ENCODE measurements at places on chromosomes 5 and 9. TPM values are rescaled to one million over a fixed set of nuclear protein-coding genes. Genes with fewer than 3 reads are reported as not detected.

GRCh38 chr9:93630806-93631411 lies 54.5 kb downstream of the PHF2 start:
- DNase-seq = no peak

GRCh38 chr5:113487781-113488644 lies at the start of gene MCC:
Gene MCC (minus strand): TSS chr5:113488453.
- peak; percentile 90 for DNase-seq

DNA sequence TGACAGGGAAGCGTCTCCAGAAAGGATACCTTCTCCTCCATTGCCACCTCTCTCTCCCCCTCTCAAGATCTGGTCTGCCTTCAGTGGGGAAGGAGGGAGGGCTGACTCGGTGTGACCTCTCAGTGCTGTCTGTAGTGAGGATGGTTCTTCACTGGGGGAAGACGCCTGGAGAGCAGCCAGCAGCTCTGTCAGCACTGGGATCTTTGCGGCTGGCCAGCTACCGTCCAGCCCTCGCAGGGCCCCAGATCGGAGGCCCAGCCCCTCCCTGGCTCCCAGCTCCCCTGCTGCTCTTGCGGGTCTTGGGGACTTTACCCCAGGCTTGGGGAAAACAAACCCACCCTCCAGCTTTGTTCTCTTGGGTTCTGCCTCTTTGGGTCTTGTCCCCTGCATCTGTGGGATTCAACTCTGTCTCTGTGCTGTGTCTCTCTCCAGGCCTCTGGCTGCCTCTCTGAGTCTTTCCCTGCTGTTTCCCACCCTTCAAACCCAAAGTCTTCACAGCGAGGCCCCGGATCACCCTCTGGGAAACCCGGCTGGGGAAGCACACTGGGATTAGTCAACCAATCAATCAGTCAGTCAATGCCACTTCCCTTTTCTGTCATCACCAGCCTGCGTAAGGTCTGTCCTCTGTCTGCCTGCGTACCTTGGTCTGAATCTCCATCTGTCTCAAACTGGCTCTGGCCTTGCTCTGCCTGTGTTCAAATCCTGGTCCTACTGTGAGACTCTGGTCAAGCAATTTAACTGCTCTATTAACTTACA lies 23.0 kb downstream of the FGF18 start:
- no peak for DNase-seq

DNA sequence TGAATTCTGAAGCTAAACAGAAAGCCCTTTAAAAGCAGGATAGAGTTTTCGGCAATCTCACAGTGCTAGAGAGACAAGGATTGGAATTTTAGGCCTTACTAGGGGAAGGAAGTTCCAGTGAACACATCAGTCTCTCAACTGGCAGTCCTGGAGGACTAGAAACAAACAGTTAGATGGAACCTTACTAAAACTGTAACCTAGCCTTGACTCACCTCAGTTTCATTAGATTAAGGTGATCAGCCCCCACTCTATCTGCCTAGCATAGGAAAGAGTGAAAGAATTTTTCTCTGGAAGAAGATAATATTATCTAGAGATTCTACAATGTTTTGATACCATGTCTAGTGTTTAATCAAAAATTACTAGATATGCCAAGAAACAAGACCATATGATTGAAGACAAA lies 25.8 kb upstream of the SMIM23 start:
- DNase-seq = no peak

GRCh38 chr5:168601972-168602371 lies 22.8 kb upstream of the PANK3 start:
- DNase-seq = no peak

GRCh38 chr9:111298111-111298510 lies 31.9 kb downstream of the OR2K2 start:
- no peak for DNase-seq

GRCh38 chr9:78014776-78015175 lies 16.8 kb downstream of the GNAQ start:
- DNase-seq = no peak

- no peak for DNase-seq
These were observed 3.7 kb downstream of the PIP5KL1 start for GRCh38 chr9:127926906-127927200.

DNA sequence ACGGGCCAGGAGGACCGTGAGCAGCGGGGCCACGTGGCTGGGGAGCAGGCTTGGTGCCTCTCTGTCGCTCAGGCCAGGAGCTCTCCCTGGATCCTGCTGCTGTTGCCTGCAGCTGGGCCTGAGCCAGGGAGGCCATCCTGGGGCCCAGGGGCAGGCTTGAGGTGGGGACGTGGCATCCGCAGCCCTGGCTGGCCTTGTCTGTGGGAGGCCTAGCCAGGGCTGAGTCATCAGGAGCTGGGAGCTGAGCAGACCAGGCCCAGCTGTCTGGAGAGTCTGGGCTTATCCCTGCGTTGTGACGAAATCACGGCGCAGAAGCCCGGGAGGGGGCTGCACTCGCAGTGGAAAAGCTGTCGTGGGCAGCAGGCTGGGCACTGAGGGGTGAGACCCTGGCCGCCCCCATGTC lies 138.8 kb upstream of the COL5A1 start:
- peak; percentile 28 for DNase-seq

DNA sequence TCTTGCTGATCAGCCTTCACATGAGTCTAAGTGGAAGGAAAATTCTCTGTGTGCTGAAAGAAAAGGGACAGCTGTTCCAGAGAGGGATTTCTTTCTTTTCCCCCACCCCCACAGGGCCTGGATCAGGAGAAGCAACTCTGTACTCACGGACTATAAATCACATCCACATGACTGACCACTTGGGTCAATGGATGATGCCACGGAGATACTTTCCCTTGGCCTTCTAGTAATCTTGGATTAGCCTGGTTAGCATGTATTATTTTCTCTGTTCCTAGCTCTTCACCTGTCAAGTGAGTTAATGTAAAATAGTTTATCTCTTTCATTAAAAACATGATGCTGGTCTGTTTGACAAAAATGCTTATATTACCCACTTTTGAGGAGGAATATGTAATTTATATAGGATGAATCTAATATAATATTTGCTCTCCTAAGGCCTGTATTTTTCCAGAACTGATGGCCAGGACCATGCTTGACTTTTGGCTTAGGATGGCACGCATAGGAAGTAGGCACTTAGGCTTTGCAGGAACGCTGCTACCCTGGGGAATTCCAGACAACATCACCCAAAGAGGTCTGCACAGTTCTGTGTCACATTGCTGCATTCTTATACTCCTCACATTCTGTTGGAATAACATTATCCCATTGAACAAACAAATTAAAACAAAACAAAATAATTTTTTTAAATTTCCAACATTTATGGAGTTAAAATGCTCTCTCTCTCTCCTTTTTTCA lies 892.1 kb downstream of the TLE1 start:
- no peak for DNase-seq

DNA sequence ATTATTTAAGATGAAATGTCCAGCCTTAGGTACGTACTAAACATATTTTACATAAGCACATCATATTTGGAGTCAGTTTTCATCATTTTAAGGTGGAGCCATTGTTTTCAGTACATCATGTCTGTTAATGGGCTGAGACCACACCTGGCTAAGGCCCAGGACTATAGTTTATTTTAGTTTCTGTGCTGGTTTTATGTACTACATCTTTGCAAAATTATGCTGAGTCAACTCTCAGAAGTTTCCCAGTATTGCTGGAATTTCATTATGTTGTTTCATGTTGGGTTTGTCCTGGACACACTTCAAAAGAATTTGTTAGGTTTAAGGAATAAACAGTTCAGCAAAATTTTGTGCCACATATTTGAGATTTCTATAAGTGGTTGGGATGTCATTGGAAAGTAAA lies 171.2 kb downstream of the CCDC171 start:
- DNase-seq = no peak

GRCh38 chr5:123037104-123037418 lies 536 bp upstream of the PPIC start:
- DNase-seq = no peak

DNA sequence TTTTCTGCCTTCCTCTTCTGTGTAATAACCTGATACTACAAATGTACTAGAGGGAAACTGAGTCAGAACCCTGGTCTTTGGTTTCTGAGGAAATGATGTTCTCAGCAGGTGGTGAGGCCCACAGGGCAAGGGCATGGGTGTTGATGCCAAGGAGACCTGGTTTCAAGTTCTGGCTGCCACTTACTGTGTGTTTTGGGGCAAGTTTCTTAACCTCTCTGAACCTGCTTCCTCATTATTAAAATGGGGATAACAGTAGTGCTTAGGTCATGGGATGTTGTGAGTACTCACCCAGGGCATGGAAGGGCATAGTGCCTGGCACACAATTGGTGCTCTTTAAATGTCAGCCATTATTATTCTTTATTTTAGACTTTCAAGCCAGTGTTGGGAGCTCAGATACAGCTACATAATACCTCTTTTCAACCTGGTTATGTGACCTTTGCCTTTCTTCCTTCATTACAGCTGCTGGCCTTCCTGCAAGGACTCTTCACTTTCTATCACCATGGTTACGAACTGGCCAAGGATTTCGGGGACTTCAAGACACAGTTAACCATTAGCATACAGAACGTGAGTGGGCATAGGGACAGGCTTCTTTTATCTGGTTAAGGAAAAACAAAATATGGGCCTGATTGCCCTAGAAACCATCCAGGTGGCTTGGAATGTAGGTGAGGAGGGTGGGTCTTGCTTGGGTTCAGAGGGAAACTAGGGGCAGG lies 131.5 kb downstream of the ARHGAP26 start:
- no peak for DNase-seq

GRCh38 chr5:149749481-149750365 lies 19.6 kb downstream of the PPARGC1B start:
- DNase-seq = no peak

GRCh38 chr9:104276709-104277245 lies 182.7 kb downstream of the SMC2 start:
- peak; percentile 29 for DNase-seq

- DNase-seq = no peak
These were observed 53.0 kb upstream of the GRAMD2B start for GRCh38 chr5:126369995-126370731.

- peak; percentile 58 for DNase-seq
These were observed 237.1 kb downstream of the DMRTA1 start for GRCh38 chr9:22683700-22684075.

DNA sequence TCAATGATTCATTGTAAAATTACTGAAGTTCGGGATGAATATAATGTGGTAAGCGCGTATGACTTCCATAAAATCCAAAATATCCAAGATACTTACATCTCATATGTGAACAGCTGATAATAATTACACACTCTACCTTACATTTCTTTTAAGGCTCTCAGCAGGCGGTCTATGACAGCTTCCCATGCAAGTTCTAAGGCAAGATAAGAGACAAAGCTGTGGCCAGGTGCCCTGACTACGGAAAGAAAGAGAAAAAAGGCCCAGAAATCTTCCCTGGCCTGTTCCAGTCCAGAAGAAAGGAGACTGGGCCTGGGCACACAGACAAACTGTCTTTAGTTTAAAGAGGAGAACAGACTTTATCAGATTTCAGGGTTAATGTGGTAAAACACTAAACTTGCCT lies 69.1 kb downstream of the ARSB start:
- no peak for DNase-seq

GRCh38 chr9:81096625-81097024 lies 592.7 kb downstream of the TLE1 start:
- DNase-seq = no peak

DNA sequence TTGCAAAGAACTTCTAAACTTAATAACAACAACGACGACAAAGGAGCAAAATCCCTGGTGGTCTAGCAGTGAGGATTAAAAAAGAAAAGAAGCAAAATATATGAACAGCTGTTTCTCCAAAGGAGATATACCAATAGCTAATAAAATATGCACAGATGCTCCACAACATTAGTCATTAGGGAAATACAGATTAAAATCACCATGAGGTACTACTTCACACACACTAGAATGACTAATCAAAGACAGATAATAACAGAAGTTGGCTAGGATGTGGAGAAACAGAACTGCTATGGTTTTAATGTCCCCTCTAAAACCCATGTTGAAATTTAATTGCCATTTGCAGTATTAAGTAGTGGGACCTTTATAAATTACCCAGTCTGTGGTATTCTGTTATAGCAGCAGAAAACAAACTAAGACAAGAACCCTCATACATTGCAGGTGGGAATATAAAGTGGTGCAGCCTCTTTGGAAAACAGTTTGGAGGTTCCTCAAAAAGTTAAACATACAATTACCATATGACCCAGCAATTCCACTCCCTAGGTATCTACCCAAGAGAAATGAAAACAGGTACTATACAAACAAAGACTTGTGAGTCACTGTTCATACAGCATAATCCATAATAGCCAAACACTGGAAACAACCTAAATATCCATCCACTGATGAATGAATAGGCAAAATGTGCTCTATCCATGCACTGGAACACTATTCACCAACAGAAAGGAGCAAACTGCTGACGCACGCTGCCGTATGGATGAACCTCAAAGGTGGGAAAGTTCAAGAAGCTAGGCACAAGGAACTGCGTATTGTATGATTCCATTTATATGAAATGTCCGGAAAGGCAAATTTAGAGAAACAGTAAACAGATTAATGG lies 11.4 kb upstream of the DUSP1 start:
- no peak for DNase-seq

- DNase-seq = peak; percentile 89
These were observed 37.3 kb upstream of the FYB1 start for GRCh38 chr5:39256477-39257235.

GRCh38 chr9:124440786-124441185 lies 9.5 kb upstream of the ADGRD2 start:
- no peak for DNase-seq

GRCh38 chr9:34171753-34172535 lies 6.9 kb upstream of the UBAP1 start:
- no peak for DNase-seq

DNA sequence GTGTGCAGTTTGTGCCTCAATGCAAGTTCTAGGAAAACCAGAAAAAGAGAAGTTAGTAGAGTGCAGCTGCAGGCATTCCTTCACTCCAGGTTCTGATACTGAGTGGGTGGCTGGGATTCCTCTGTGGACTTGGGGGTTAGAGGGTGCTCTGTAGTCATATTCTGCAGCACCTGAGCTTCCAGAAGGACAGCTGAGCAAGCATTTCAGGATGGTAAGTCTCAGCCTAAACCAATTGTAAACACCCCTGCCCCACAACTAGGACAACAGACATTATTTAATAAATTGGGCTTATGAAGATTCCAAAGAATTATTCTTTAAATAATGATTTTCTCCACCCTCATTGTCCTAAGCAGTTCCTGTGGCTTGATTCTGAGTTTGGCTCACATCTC lies 9.1 kb downstream of the FAXDC2 start:
- no peak for DNase-seq

PPP3R2 gene
- polyA plus RNA-seq = not detected

FOXE1 gene
- polyA plus RNA-seq = 0.09 TPM

IFNA2 gene
- polyA plus RNA-seq = not detected

ARHGEF28 gene
- polyA plus RNA-seq = 55.7 TPM

TAF11L5 gene
- not detected for polyA plus RNA-seq

AQP7 gene
- polyA plus RNA-seq = not detected

Data from foreskin keratinocyte (primary cell).